ENCODE measurements at places on chromosomes 1 and 21.

DNA sequence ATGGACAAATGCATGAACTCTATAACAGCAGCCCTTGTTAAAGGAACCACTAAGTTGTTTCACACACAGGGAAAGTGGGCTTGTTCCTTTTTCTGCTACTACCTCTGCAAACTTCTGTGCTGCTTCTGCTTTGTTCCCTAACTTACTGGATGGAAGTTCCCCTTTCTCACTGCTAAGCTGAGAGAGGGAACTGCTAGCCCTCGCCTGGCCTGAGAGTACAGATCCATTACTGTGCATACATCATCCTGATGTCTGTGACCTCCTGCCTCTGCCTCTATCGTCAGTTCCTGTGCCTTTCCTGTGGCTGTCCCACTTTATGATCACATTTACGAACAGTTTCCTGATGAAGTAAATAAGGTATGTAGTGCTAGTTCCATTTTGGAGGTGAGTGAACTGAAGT is 3.5 kb downstream of the GNAT2 start:
- DNase-seq, result no peak

GRCh38 chr21:37557261-37557950 is 190.8 kb downstream of the DYRK1A start:
- no peak for DNase-seq

DNA sequence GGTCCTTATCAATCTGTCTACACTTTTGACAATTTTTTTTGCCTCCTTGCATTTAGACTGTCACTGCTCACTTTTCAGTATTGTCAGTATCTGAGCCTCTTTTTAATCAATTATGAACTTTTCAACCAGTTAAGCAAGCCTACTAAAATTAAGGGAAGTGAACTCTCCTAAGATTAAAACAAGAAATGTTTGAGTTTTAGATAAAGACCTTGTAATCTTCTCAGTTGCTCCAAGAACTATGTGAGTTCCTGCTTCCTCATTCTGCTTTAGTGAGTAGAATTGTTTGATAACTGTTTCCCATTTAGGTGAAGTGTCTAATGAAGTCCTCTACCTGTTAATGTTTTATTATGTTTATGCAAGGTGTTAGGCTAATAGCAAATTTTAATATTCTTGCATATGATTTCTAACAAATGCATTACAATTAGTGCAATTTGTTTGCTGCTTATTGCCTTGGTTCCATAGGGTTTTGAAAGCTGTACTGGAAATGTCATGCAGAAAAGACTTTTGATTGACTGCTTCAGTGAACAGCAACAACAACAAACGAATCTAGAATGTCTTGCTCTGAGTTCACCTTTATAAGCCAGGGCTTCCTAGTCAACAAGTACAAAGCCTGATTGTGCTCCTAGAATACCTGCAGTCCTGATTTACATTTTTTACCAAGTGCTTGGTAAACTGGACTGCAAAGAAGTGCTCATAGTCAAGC is 40.9 kb downstream of the PLA2G4A start:
- no peak for DNase-seq

DNA sequence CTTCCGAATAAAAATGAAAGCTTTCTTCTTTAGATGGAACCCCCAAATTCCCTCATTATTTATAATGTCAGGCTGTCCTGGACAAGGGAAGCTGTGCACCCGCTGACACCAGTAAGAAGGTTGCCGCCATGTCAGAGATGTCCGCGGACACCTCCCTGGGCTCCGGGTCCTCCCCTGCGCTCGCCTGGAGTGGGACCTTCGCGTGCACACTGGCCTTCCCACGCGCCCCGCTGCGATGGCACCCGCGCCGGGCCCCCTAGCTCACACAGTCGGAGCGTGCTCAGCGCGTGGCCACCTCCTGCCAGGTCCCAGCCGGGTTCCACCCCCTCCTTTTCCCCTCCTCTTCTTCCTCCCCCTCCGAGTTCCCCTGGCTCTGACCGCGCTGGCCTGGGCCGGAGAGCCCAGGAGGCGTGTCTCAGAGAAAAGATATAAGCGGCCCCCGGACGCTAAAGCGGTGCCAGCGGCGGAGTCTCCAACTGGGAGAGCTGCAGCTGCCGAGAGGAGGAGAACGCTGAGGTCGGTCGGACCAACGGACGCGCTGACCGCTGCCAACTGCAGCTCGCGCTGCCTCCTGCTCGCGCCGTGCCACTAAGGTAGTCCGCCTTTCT is at the start of gene G0S2:
TSS of gene G0S2 (plus strand) at position 456 of the 608 bp plus-strand sequence. CDS start 273 bp downstream, outside the sequence.
- DNase-seq, result no peak

GRCh38 chr1:25067518-25068251 is 137.6 kb upstream of the RUNX3 start:
- no peak for DNase-seq

DNA sequence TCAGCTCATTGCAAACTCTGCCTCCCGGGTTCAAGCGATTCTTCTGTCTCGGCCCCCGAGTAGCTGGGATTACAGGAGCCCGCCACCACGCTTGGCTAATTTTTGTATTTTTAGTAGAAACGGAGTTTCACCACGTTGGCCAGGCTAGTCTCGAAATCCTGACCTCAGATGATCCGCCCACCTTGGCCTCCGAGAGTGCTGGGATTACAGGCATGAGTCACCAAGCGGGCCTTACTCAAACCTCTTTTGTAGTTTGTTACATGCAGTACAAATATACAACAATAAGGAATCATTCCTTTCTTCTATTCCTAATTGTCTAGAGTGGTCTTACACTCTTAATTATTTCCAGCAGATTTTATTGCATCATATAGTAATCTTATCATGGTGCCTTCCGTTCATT is 16.6 kb downstream of the SPATA17 start:
- DNase-seq, result no peak

- DNase-seq, result no peak
Observed at GRCh38 chr1:63124666-63125191, 197.6 kb upstream of the FOXD3 start.

- DNase-seq, result no peak
Observed at GRCh38 chr1:166307261-166308188, 140.7 kb upstream of the FAM78B start.

- DNase-seq, result no peak
Observed at GRCh38 chr1:93257889-93258288, 77.4 kb downstream of the CCDC18 start.

- DNase-seq, result no peak
Observed at GRCh38 chr1:107535091-107535490, 394.3 kb downstream of the NTNG1 start.

DNA sequence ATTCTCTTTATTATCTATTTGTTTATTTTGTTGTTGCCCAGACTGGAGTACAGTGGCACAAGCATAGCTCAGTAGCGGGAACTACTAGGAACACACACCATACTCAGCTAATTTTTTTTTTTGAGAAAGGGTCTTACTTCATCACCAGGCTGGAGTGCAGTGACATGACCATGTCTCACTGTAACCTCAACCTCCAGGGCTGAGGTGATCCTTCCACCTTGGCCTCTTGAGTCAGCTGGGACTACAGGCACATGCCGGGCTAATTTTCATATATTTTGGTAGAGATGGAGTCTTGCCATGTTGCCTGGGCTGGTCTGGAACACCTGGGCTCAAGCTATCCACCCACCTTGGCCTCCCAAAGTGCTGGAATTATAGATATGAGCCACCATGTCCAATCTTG is 5.3 kb upstream of the TXNIP start:
- DNase-seq, result no peak

DNA sequence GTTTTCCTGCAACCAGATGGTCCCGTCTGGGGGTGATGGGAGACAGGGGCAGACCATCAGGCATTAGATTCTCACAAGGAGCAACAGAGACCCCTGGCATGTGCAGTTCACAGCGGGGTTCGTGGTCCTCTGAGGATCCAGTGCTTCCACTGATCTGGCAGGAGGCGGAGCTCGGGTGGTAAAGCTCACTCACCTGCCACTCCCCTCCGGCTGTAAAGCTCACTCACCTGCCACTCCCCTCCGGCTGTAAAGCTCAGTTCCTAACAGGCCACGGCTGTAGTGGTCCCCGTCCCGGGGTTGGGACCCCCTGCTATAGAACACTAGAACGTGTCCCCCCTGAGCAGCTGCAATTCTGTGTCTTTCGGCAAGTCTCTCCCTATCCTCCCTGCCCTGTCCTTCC is 4.6 kb downstream of the KRTAP10-12 start:
- DNase-seq, result no peak
